ENCODE measurements at places on chromosomes 11 and 22.

DNA sequence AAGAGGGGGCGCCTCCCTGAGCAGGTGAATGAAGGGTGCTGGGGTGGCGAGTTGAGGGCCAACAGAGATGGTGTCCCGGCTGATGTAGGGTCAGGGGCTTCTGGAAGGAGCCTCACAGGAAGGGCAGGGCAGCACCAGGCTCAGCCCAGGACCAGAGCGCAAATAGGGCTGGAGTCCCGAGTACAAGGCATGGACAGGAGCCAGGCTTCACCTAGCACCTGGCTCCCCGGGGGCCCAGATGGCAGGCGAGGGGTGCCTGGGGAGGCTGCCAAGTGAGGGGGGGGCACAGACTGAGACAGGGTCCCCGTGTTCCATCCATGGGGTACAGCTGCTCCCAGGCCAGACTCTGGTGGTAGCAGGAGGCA is 105.8 kb downstream of the KCNQ1 start:
- DNase-seq = no peak

DNA sequence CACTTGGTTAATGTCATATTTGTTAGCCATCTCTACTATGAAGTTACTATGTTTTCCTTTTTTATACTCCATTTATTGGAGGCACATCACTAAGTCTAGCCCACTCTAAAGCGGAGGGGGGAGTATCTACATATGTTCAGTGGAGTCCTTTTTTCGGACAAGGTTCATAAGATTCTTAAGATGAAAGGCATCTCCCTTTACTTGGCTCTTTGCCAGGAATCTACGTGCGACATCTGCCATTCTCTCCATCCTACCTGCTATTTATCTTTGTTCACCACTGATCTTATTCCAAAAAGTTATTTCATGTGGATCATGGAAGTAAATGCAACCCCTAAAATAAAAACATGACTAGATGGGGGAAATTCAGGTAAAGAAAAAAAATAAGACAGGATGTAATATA is 77.4 kb upstream of the YWHAH start:
- no peak for DNase-seq

DNA sequence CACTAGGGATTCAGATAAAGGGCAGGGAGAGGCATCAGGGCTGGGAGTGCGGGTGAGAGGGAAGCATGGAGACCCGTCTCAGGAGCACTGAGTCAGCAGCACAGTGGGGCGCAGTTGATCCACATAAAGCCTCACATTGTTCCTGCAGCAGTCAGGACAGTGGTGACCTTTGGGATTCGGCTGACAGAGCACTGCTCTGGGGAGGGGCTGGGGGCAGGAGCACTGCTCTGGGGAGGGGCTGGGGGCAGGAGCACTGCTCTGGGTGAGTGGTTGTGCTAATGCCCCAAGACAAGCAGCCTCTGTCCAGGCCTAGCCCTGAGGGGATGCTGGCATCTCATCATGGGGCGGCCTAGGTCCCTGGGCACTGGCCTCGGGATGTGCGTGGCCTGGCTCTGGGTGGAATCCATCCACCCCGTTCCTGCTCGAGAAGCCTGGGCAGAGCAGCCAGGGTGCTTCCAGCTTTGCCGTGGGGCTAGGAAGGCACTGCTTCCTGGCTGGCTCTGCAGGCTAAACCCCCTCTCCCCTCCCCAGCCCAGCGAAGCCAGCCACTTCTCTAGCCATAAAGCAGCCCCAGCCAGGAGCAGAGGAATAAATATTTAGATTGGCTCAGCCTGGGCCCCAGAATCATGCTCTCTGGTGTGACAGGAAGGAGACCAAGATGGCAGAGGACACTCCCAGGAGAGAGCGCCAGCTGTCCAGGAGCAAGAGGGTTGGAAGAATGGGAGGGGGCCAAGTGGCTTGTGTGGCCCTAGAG is 7.3 kb downstream of the OAF start:
- no peak for DNase-seq

DNA sequence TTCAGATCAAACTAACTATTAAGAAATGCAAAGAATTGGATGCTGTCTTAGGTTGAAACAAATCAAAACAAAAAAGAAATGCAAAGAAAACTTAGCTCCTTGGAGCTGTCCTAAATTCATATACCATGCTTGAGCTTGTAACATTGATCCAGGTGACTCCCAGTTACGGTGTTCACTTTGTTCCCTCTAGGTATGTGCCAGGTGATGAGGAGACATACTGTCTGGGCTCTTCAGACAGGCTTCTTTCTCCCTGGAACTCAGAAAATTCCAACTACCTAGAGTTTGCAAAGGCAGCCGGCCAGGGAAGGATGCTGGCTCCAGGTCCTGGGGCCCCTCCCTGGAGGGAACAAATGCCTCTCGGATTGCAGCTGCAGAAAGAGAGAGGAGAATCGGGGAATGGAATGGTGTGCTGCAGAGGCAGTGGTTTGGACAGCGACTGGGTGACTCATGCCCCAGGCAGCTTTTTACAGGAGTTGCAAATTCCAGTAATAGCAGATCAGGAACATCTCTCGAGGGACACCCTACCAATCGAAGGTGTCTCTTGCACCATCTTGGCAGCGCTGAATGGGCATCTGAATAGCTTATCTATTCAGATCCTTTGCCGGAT is 12.3 kb upstream of the ASPHD2 start:
- no peak for DNase-seq

- no peak for DNase-seq
Observed at GRCh38 chr22:28102151-28102812, 183.2 kb upstream of the PITPNB start.

GRCh38 chr11:9787981-9788521 is 124.2 kb downstream of the SWAP70 start:
- DNase-seq = no peak

All from DMS 273 treated with DMSO at 0.1 percent for 48 hours (cell line).